ENCODE measurements at places on chromosomes 1 and 21.
A peak's percentile ranks its signal among the peaks of the same experiment; 100 is the strongest.

DNA sequence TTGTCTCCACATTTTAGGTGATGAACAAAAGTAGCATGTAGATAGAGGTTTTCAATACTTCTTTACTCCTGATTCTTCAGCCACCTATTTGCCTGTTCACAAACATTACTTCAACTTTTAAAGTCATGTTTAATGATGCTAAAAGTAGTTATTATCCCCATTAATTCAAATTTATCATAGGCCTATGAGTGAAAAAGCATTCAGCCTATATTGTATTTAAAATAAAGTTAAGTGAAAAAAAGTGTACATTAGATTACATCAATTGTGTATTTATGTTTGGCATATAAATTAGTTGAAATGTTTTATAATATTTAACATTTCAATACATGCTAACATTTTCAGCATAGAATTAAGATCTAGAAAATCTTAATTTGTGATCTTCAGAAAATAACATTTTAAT lies 10.5 kb downstream of the CDKN2C start:
- no peak for DNase-seq

DNA sequence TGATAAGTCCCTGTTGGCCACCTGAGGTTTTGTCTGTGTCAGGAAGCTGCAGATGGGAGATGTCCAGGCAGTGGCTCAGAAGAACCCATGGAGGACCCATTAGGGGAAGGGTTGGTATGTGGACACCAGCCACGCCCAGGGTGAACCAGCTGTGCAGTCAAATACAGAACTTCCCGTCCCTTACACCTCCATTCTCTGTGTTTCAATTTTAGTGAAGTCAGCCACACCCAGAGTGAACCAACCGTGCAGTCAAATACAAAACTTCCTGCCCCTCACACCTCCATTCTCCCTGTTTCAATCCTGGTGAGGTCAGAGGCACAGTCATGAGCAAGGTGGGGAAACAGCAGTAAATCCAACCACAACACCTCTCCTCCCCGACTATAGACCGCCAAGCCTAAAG lies 27.4 kb downstream of the BACE2 start:
- no peak for DNase-seq

DNA sequence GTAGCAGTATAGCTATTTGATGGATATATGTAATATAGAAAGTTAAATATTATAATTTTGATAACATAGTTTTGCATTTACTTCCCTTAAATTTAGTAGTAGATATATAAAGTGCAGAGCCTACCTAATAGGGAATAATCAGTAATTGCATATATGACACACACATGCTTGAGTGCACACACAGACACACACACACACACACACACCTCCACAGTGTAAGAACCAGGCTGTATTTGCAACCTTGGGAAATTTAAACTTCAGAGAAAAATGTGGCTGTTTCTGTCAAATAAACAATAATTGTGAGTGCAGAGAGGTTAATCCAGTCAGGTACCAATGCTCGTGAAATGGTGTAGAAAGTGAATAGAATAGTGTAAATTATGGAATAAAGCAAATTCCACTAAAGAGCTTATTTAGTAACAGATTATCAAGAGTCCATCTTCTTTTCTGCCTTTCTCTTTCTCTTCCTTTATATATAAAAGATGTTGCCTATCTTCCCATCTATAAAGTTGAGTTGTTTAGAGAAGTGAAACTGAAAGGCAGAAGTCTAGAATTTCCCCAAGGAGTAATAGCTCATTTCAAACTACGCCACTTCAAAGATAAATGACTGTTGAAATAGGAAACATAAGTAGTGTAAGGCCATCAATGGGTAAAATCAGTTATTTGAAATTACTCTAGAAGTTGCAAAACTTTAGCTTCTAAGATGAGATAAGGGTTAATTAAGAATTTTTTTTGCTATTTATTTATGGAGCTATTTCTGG lies 273.7 kb downstream of the SRGAP2C start:
- DNase-seq, result no peak

DNA sequence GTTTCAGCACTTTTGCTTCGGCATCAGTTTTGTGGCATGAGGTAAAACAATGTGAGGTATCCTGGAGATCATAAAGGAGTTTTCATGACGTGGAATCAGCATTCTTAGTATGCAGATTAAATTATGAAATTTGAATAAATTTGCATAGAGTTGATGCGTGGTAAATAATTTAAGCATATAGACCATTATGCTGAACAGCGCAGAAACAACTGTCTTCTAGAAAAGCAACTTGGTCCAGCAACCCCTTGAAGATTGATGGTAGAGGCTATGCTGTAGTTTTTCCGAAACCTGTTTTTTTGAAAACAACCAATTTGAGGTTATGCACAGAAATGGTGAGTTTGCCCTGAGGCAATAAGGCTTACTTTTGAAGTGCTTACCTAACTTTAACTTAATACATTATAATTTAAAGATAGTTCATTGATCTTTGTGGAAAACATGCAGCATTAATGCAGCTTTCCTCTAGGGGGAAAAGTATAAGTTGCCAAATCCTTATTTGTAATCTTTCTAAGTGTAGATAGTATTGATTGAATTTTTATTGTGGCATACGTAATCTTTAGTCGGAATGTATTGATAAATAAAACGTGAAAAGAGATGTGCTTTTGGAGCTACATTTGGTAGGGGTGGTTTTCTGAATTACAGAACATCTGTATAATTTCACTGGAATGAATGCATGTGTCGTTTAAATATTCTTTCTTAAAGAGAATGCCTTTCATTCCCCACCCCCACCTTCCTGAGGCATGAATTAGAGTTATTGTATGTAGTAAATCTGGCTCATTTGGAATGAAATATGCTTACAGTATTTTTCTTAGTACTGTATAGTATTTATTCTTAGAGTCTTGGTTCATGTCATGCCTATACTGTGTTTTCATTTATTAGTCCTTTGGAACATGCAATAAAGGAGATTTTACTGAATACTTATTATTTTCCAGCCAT lies 3.8 kb downstream of the PRDM2 start:
- no peak for DNase-seq

DNA sequence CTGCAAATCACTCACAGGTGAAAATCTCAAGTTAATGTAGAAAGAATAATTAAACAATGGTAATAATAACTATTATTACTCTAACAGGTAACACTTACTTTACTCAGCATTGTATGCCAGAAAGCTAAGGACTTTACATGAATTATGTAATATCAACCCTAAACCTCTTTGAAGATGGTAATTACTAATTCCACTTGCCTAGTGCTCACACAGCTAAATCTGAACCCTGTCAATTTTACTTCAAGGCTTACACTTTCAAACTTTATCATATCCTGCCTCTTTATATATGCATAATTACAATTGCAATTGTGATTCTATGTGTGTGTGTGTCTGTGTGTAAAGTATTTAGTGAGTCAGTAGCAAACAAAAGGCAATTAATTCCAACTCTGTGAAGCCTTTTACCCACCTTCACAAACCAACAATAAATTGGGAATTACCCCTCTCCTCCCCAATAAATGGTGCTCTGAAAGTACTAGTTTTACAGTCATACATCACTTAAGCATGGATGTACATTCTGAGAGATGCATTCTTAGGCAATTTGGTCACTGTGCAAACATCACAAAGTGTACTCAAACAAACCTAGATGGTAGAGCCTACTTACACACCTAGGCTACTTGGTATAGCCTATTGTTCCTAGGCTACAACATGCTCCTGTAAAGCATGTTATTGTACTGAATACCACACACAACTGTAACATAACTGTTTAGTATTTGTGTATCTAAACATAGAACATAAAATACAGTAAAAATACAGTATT lies 5.9 kb downstream of the ZNF644 start:
- no peak for DNase-seq

DNA sequence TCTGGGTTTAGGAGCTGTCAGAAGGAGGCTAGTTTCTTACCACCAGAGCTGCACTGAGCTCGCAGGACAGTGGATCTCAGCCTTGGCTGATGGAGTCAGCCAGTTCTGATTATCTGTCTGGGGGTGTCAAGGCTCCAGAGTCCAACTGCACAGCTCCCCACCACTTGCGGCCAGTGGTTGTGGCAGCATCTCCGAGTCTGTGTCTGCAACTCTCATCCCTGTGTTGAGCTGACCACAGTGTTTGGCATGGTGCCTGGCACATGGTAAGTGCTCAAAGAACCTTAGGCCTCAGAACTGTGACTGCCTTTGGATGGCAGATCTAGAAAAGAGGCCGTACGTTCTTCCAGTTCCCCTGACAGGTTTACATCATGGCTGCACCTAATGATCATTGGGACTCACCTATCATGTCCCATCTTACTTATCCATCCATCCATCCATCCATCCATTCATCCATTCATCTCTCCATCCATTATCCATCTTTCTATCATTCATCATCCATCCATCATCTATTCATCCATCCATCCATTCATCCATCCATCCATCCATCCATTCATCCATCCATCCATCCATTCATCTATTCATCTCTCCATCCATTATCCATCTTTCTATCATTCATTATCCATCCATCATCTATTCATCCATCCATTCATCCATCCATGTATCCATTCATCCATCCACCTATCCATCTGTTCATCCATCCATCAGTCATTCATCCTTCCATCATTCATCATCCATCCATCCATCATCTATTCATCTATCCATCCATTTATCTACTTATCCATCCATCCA lies 114.5 kb downstream of the CRYAA start:
- DNase-seq, result no peak

- DNase-seq, result no peak
Measured at GRCh38 chr1:79945391-79945790, 938.9 kb upstream of the ADGRL4 start.

GRCh38 chr1:112250892-112251291 lies 145.1 kb upstream of the CTTNBP2NL start:
- no peak for DNase-seq

DNA sequence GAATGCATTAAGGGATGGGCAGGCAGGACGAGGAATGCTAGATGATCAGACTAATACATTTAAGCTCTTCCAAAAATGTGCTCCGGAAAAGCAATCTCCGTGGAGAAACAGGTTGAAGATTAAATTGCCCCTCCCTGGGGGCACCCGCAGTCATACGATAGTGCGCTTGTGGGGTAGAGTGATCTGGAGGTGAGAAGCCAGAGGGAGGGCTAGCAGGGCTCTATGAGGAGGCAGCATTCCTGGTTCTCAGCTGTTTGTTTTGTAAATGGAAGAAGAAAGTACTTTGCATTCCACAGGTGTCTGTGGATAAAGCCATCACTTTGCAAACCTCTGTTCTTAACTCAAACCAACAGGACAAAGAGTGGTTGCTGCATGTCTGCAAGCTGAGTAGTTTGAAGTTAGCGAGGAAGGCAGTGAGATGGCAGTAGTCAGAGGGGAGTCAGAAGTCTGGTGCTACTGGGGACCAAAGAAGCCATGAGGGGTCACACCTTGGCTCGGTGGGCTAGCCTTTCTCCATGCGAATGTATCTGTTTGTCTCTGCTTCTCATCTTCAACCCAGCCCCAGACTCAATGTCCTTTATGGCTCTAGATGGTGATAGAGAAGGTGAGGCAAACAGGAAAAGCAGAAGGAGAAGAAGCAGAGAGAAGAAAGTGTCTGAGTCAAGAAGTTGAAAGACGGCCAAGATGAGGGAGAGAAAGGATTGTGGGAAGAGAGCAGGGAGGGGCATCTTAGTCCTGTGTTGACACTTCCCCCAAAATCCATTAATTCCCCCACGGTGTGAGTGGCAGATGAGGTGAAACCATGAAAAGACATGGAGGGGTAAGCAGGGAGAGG lies 65.2 kb upstream of the GJA8 start:
- DNase-seq, result no peak

DNA sequence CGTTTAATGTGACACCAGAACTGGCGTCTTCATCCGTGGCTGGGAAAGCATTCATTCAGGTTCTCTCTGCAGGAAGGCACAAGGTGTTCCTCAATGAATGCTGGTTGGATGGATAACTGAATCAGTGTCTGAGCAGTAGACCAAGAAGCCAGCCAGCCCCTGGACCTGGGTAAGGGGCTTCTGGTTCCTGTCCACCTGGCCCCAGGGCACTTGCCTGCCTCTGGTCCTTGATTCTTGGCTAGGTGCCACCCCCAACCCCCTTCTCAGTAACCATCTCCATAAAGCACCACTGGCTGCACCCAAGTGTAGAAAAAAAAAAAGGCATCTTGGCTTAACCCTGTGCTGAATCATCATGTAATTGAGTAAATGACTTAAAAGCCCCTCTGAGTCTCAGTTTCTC lies 59.1 kb downstream of the KCND3 start:
- DNase-seq, result no peak

DNA sequence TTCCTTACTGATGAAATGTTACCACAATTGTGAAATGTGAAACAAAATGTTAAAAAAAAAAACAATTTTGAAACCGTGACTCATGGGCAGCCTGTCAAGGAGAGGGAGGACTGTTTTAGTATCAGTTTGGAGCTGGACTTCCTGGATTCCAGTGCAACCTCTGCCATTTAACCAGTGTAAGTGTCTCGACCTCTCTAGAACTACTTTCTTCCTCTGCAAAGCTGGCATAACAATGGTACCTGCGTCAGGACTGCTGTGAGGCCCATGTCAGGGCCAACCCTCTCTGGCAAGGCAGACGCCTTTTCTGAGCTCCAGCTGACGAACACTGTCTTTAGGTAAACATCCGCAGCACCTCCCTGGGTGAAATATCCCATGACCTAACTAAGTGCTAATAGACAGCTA lies 20.9 kb downstream of the URB1 start:
- DNase-seq, result no peak

DNA sequence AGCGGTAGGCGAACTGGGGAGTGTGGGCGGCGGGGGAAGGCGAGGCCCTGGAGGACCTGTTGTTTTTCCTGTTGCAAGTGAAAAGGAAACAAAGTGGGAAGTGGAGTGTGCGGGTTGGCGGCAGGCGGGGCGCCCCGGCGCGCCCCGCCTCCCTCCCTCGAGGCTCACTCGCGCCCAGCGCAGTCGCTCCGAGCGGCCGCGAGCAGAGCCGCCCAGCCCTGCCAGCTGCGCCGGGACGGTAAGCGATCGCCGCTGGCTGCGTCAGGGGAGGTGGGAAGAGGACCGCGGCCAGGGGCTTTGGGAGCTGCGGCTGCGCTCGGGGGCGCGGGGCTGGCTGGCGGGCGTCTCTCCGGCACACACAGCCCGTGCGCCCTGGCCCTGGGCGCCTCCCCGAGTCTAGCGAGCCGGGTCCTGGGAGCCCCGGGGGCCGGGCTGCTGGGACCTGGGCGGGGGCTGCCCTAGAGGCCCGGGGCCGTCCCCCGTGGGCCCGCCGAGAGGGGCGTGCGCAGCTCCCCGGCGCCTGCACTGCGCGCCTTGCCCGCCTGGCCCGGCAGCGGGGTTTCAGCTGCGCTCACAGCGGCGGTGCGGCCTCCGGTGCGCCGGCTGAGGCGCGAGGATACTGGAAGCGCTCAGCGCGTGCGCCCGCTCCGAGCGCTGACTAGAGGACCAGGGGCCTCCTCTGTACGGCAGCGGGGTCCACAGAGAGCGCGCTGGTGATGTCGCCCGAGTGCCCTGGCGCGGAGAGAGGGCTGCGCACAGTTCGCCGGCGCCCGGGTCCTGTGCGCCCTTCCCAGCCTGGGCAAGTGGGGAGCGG lies at the start of gene PIK3CD:
TSS of gene PIK3CD (plus strand) at position 167 of the 814 bp plus-strand sequence. CDS start 58,725 bp downstream, outside the sequence.
- peak; percentile 37 for DNase-seq

GRCh38 chr1:112048421-112048820 lies 59.0 kb upstream of the KCND3 start:
- DNase-seq, result no peak

DNA sequence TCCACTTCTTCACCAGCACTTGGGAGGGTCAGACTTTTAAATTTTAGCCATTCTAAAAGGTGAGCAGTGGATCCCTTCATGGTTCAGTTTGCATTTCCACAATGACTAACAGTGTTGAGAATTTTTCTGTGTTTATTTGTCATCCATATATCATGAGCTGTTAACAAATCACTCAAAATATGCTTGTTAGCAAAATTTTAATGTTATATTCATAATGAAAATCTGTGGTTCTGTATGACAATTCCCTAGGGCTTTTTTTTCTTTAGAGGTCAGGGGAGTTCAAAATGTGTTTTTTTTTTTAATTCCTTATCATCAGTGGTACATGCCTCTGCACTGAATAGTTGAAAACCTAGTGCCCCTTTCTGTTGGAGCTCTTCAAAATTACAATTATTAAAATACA lies 682.2 kb upstream of the ADGRL2 start:
- no peak for DNase-seq

Data from stimulated activated CD4-positive, alpha-beta T cell treated with anti-CD3 and anti-CD28 coated beads, Interleukin-2, amount 100 ng/mL, for 48 hours (primary cell).